ENCODE measurements at places on chromosomes 16 and 17.

- no peak for DNase-seq
Observed at GRCh38 chr17:58051468-58051867, 31.8 kb upstream of the DYNLL2 start.

- peak; percentile 98 for DNase-seq
Observed at GRCh38 chr16:57000271-57001025, 11.1 kb downstream of the NLRC5 start.

DNA sequence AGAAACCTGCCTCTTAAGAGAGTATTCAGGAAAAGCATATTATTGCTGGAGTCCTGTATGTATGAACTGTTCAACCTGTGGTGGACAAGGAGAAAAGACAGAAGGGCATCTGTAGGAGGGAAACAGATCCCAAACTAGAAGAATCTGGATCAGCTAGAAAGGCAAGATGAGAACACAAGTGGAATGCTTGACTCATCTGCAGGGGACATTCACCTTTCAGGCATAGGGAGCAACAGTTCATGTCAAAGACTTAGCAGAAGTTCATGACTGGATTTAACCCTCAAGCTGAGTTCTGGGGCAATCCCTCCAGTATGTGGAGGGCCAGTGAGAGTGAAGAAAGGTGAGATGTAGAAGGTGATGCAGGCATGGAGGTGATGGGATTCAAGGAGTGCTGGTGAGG, 135.9 kb upstream of the DYNLRB2 start:
- no peak for DNase-seq

DNA sequence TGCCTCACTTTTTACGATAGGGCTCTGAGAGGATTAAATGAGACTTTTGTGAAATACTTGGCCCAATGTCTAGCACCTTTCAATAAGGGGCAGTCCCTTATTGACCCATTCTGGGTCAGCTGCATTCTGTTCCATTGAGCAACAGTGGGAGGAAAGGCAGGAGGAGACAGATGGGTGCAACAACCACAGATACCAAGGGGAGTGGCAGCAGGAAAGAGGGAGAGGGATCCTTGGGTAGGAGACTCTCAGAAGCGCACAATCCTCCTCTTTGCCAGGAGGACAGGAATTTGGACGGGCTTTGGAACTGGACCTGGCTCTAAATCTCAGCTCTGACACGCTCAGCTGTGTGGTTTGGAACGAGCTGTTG, 3.5 kb downstream of the PIPOX start:
- DNase-seq: no peak

DNA sequence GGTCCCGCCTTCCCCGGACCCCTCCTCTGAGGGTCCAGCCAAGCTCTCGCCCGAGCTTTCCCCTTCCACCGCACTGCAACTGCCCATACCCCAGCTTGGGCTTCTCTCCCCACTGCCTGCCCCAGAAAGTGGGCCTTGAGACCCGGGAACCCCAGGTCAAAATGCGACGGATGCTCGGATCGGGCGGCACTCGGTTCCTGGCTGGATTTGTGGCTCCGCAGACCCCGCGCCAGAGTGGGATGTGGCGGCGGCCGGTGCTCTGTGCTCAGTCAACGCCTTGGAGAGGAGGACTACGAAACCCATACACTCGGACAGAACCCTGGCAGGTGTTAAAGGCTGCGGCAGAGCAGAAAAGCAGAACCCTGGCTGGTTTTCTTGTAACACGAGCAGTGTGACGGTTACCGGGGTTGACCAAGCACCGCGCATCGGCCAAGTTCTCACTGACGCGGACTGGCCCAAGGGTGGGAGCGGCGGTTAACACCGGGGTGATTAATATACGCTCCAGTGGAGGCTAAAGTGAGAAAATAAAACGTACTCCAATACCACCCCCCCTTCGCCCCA, 885 bp upstream of the SLFN13 start:
- peak; percentile 41 for DNase-seq

DNA sequence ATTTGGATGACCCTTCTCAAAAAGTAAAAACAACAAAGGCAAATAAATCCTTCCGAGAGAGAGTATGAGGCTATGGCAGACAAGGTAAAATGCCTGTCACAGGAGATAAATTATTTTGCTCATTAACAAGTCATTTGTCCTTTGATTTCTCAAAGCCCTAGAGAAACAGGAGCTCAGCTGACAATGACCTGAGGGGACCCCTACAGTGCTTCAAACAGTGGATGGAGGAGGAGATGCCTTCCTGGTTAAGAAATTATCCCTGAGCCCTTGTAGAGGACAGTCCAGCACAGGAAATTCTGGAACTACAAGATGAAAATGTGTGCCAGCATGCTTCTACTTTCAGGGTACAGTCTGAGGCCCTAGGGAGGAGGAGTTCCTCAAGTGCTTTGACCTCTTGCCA, 24.0 kb upstream of the RHBDL3 start:
- no peak for DNase-seq

DNA sequence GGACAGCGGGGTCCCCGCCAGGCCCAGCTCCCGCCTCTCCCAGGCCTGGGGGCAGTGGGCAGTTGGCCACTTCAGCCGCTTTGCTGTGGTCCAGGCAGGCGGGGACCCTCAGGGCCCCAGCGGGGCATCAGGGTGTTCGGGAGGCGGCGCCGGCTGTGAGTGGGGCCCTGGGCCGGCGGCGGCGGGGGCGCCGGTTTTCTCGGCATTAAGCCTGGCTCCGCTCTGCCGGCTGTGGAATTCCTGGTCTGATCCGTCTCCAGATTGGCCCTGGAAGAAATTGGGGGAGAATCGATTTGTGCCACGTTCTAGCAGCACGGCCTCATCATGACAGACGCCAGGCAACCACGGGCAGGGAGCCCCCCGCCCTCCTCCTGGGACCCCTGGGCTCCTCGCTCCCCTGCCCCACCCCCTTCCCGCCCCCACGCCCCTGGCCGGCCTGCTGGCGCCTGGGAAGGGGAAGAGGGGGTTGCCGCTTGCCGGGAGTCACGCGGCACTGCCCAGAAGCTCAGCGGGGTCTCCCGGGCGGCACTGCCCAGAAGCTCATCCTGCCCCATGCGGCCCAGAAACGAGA, 28.6 kb upstream of the SSTR5 start:
- DNase-seq: no peak

DNA sequence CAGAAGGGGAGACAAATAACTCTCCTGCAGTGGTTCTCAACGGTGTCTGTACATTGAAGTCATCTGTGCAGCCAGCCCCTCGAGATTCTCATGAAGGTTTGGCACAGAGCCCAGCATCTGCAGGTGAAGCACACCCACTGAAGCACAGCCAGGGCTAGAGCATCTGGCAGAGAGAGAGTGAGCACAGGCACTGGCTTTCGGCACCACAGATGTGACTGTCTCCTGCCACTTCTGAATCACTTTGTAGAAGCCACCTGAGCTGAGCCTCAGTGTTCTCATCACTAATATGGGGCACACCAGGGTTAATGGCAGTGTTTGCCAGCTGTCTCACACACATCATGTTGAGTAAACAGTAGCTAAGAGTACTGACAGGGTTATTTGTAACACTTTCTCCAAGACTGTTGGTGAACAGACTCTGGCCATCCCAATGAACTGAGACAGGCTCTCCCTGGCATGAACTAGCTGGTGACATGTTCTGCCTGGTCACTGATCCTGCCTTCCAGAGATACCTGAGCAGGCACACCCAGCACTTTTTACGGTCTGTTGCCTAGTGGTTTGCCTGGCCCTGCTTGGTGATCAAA, 10.9 kb downstream of the HSPB9 start:
- no peak for DNase-seq

GRCh38 chr17:62781356-62781755, 26.8 kb downstream of the MARCHF10 start:
- DNase-seq: peak; percentile 58

DNA sequence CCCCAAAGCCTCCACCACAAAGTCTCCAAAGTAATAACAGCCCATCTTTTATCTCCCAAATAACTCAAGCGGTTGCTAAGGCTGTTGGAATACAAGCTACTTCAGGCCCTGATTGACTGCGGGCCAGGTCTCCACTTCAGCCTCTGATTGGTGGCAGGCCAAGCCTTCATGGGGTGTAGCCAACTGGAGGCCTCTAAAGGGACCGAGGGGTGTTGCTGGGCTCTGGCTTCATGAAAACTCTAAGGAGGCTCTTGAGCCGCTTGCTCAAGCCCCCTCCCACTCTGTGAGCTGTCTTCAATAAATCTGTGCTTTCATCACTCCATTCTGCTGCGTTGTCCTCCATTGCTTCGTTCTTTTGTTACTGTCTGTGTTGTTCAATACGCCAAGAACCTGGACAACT, 487.2 kb downstream of the XYLT1 start:
- no peak for DNase-seq

DNA sequence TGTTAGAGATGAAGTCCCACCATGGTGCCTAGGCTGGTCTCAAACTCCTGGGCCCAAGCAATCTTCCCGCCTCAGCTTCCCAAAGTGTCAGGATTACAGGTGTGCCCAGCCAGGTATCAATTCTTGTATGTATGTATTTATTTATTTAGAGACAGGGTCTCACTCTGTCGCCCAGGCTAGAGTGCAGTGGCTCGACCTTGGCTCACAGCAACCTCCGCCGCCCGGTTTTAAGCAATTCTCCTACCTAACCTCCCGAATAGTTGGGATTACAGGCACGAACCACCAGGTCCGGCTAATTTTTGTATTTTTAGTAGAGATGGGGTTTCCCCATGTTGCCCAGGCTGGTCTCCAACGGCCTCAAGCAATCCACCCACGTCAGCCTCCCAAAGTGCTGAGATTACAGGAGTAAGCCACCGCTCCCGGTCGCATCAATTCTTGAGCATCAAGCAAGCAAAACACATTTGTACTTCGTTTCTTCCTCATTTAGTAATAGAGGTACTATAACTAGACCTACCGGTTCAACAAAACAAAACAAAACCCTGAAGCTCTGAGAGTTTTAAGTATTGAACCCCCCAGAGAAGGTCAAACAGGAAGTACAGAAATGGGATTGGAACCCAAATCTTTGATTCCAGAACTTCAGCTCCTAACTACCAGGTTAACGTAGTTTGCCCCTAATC, 1.0 kb upstream of the ZNF500 start:
- peak; percentile 45 for DNase-seq
